Activated CD4-positive, CD25-positive, alpha-beta regulatory T cell (primary cell): ENCODE measurements at places on chromosomes 12 and 14.
A peak's percentile ranks its signal among the peaks of the same experiment; 100 is the strongest.

DNA sequence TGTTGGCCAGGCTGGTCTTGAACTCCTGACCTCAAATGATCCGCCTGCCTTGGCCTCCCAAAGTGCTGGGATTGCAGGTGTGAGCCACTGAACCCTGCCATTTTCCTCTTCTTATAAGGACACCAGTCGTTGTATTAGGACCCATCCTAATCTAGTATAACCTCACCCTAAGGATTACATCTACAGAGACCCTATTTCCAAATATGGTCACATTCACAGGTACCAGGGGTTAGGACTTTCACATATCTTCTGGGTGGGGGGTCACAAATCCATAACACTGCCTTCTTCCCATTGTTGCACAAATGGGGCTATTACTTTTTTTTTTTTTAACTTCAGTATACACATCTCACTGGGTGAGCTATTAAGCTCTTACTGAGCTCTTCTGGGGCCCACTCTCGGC is 38.6 kb downstream of the ARF6 start:
- DNase-seq = no peak

DNA sequence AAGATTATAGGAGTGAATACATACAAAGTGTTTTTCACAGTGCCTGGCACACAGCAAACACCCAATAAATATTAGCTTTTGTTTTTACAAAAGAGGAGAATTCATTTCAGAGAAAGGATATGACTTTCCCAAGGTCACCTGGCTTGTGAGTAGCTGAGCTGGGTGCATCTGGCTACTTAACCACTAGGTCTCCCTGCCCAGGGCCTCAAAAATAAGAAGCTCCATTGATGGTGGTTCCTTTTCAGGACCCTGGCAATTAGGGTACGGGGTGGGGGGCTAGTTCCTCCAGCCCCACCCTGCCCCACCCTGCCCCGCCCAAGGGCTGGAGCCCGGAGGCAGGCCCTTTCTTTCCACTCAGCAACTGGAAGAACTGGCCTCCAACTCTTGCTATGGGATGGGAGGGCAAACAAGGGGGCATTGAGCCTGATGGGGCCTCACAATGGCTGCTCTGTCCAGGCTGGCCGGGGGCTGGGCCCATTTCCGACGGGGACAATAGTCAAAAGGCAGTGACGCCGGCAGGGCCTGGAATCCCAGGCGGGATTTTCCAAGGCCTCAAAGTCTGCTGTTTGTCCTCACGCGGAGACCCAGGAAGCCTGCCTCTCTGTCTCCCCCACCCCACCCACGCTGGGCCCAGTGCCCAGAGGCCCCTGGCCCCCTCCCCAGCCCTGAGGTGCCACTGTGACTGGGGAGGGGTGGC is 8.2 kb upstream of the ATG101 start:
- no peak for DNase-seq

DNA sequence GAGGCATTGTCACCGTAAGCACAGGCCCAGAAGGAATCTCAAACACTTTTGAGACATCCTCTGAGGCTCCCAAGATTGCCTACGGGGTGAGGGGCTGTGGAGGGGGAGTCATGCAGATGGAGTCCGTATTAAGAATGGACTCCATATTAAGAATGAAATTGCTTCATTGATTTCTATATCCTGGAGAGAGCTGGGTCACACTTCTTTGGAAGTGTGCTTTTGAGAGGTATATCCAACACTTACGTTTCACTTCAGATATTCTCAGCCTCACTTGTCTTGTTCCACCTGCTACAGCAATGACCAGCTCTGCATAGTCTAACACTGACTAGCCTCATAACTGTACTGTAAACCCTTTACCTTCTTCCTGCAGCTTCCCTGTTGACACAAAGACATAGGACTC is 62.6 kb upstream of the ARHGAP5 start:
- DNase-seq = no peak

- DNase-seq = no peak
These were observed 45.6 kb downstream of the DNAH10 start for GRCh38 chr12:123807670-123808069.

GRCh38 chr12:127675936-127676335 is 591.0 kb upstream of the TMEM132C start:
- DNase-seq = no peak

GRCh38 chr12:586318-587071 is 76.8 kb downstream of the NINJ2 start:
- DNase-seq = no peak

GRCh38 chr12:43434614-43435013 is 117.4 kb downstream of the ADAMTS20 start:
- no peak for DNase-seq

- no peak for DNase-seq
These were observed 65.9 kb upstream of the OTOGL start for GRCh38 chr12:80033448-80033847.

DNA sequence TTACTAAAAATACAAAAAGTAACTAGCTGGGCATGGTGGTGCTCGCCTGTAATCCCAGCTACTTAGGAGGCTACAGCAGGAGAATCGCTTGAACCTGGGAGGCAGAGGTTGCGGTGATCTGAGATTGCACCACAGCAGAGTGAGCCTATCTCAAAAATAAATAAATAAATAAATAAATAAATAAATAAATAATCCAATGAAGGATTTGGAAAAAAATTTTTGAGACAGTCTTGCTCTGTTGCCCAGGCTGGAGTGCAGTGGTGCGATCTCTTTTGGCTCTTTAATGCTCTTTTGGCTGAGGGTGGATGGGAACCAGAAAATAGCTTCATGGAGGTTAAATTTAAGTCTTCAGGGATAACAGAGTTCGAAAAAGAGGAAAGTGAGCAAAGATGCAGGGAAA is 11.7 kb downstream of the ATP5MC2 start:
- DNase-seq = no peak

GRCh38 chr14:105745433-105746123 is 219.2 kb downstream of the TMEM121 start:
- DNase-seq = no peak

DNA sequence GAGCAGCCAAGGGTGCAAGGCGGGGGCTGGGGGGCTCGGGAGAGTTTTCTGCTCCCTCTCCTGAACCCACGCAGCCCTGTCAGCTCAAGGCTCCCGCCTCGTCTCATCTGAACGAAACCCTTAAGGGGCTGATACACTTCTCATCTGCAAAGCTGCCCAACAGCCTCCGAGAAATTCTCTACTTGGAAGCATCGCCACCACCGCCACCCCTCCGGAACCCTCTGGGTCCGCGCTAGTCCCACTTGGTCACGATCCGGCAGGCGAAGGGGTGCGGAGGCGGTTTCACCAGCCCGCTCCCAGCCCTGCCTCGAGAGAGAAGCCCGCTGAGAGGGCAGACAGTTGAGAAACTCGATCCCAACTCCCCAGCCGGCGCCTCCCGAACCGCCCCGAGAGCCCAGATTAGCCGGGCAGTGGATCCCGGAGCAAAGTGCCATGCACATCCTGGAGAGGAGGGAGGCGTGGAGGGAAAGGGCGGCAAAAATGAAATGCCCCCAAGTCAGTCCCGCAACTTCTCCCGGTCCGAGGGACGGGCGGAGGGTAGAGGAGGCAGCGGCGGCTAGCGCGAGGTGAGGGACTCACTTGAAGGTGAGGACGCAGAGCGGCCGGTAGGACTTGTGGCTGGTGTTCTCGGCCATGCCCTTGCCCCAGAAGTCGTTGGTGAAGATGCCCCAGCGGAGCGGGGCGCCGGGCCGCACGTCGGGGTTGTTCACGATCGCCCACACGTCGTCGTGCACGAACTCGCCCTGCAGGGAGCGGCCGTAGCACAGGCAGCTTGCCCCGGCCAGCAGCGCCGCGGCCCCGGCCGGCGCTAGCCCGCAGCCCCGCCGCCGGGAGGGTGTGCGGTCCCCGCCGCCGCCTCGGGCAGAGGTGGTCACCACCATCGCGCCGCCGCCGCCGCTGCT is 620 bp downstream of the TMTC1 start:
- no peak for DNase-seq

DNA sequence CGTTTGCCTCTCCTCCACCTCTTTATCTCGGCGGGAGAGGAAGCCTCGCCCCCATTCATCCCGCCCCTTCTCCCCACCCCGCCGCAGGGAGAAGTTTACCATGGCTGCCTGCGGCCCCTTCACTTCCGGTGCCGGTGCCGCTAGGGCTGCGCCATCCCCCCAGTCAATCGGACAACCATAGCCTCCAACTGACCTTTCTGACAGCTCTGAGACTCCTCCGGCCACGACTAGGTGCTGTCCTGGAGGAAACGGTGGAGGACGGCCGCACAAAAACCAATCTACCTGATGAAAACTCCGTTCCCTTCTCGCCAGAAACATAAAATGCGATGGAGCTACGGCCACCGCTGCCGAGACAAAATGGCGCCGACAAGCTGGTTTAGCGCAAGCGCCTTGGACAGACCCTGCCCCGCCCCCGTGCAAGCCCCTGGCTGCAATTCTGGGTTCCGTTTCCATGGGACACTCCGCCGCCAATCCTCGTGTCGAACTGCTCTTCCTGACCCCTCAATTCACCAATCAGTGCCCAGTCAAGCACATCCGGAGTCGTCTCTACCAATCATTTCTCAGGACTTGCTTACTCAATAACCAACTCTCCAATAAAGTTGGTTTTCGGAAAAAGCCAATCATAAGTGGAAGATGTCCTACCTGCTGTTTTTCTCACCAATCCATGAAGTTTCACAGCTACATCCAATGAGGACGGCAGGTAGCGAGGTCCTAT is 436 bp upstream of the ARID4A start:
- peak; percentile 97 for DNase-seq

DNA sequence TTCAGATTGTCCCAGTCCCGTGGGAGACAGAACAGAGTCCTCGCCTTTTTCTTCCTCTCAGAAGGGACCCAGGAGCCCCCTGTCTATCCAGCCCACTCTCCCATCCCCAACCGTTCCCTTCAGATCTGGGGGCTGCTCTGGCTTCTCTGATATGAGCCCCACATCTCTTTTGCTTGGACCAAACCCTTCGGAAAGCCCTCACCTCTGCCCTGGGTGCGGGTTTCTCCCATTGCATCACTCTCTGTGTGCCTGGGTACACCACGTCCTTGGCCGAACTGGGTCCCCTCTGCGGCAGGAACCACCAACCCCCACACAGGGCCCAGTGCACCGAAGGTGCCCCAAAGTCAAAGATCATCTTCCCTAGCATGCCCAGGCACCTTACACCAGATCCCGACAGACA is 87.8 kb downstream of the DICER1 start:
- no peak for DNase-seq

DNA sequence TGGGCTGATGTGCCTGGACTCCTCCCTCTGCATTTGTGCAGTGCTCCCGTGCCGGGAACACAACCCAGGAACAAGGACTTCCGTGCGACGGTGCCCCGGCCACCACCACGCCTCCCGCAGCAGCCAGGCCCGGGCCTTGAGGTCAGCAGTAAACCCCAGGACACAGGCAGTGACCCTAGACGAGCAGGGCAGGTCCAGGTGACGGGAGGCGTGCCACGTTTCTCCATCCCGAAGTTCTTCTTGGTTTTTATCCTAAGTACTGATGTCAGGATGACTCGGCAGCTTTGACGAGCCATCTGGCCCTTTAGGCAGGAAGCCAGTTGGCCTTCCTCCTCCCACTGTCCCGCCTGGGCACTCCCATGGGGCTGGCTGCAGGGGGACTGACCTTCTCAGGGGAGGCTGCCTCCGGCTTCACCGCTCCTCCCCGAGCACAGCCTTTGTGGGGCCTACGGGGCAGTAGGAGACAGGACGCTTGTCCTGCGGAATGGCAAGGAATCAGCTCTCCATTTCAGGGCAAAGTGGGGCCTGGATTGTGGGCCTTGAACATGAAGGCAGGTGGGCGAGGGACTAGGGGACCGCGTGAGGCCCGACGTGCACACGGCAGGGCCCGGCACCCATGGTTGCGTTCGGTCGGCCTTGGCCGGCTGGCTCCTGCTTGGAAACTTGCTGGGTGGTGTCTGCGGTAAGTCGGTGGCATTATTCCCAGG is 94.1 kb downstream of the FBXL14 start:
- DNase-seq = no peak

- no peak for DNase-seq
These were observed 22.3 kb downstream of the RPGRIP1 start for GRCh38 chr14:21302013-21302835.

DNA sequence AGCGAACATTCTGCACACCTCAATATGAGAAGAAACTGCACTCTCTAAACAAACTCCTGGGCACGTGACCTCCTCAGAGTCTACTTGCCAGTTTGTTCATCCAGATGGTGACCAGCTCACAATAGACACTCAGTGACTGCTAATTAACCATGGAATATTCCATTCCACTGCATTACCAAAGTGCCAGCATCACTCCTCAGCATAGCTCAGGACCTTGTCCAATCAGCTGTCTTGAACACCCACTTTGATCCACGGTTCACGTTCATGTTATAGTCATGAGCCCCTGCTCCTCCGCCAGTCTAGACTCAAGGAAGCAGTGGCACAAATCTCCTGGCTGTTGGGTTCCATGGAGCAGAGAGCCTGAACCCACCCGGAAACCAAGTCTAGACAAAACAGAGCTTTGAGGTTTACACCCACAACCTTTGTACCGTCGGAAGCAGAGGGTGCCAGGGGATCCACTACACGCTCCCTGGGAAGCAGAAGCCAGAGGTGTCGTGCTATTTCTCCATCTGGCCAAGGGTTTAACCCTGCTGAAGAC is 285.3 kb downstream of the ZFP36L1 start:
- no peak for DNase-seq

GRCh38 chr12:117067016-117067415 is 32.2 kb downstream of the TESC start:
- no peak for DNase-seq

- no peak for DNase-seq
These were observed 266.1 kb upstream of the LRIG3 start for GRCh38 chr12:59186451-59186850.

DNA sequence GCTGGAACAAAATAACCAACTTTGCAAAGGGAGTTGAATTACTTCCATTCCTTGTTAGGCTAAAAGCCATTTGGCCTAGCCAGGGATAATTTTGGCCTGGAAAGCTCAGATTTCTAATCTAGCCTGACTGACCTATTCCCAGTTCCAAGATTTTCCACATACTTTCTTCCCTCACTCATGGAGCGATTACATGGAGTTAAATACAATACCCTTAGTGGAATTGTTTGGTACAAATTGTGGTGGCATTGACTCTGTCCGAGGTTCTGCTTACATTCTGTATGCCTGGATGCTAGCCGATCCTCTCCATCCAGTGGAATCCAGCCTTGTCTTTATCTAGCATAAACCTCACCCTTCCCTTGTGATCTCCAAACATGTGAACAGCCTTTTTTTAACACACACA is 965.1 kb downstream of the DIO2 start:
- no peak for DNase-seq

- no peak for DNase-seq
These were observed 243.6 kb downstream of the TMTC2 start for GRCh38 chr12:82930301-82930700.

GRCh38 chr14:64324461-64324860 is 30.3 kb upstream of the ESR2 start:
- DNase-seq = no peak
